D341Med (cell line): ENCODE measurements at places on chromosomes 7 and 10.

DNA sequence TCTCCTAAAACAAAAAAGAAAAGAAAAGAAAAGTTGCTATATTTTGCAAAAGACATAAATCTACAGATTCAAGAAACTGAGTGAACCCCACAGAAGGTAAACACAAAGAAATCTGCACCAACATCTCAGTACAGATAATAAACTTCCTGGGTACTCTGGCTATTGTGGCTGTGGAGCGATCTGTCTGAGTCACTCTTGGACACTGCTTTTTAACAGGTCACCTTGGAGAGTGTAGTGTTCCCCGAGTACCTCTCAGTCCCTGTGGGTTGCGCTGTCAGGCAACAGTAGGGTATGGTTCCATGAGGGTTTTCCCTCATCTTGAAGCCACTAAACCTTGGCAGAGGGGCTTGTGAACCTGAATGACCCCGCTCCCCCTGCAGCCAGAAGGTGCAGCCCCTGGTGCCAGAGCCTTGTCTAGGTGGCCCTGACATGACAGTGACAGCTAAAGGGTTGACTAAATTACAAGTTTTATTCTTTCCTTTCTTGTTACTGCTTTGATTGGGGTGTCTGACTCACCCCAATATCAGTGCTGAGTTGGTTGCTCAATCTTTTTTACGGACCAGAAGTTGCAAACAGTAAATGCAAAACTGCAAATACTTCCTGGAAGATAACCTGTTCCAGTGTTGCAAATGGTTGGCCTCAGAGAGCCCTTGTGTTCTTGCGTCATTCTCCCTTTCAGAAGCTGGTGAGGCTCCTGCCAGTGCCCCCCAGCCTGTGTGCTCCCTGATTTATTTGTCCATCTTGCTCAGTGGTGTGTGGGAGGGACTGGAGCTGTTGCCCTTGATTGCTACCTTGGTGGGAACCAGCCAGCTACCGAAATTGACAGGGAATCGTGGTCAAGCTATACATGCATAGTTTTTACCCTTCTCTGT, 30.6 kb downstream of the POR start:
- DNase-seq, result no peak

GRCh38 chr7:120714945-120715344, 143.0 kb downstream of the TSPAN12 start:
- no peak for DNase-seq

DNA sequence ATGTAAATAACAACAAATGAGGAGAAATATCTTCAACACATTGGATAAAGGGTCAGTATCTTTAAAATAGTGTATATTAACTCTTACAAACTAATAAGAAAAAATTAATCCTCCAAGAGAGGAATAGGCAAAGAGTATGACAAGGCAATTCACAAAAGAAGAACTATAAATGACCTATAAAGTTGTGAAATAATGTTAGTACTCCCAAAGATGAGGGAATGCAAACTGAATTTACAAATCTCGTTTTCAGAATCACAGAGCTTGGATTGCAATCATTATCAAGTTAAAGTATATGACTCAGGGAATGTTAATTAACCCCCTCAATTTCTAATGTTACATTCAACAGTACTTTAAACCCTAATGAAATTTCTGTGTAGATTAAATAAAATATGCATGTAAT, 87.3 kb upstream of the TARP start:
- DNase-seq, result no peak

- no peak for DNase-seq
Measured at GRCh38 chr10:123926401-123927264, 35.0 kb upstream of the CPXM2 start.

GRCh38 chr10:92688927-92689662, 660 bp upstream of the HHEX start:
- no peak for DNase-seq

DNA sequence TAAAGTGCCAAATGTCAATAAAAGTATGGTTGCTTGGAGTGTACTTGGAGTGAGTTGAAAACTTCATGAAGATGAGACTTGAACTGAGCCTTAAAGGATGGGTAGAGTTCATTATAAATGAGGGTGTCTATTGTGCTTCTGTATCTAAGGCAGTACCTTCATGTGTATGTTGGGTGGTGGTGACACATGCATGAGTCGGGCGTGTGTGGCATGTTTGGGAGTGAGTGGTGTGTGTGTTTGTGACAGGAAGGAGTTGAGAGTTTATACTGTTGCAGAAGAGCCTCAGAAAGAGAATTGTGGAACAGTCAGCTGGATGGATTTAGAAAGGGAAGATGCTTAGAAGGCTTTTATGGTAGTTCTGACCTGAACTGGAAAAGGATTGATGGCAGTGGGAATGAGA, 6.0 kb upstream of the ZRANB1 start:
- DNase-seq, result no peak

GRCh38 chr7:2112261-2113198, 120.2 kb downstream of the MAD1L1 start:
- DNase-seq, result no peak

- DNase-seq, result no peak
Measured at GRCh38 chr7:43248961-43249822, 136.7 kb downstream of the HECW1 start.

DNA sequence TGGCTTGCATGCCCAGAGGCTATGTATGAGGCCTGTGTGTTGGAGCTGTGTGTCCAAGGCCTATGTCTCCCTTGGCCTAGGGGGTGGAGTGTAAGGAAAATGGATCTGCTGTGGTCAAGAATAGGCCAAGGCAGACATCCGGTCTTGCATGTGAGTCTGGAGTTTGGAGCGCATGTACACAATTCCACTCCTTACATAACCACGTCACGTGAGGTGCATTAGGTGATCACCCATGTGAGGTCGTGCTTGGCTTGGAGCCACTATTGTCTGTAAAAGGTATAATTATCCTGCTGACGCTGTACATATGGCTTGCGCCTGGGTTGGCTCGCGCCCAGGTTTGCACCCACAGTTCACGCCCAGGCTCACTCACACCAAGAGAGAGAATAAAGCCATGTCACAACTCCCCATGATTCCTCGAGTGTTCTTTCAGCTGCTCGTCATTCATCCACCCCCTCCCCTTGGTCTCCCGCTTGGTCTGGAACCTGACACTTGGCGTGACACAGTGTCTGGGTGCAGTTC, 105.5 kb downstream of the BICC1 start:
- peak; percentile 74 for DNase-seq

GRCh38 chr10:93269281-93269680, 195.6 kb downstream of the CYP26A1 start:
- DNase-seq, result no peak

DNA sequence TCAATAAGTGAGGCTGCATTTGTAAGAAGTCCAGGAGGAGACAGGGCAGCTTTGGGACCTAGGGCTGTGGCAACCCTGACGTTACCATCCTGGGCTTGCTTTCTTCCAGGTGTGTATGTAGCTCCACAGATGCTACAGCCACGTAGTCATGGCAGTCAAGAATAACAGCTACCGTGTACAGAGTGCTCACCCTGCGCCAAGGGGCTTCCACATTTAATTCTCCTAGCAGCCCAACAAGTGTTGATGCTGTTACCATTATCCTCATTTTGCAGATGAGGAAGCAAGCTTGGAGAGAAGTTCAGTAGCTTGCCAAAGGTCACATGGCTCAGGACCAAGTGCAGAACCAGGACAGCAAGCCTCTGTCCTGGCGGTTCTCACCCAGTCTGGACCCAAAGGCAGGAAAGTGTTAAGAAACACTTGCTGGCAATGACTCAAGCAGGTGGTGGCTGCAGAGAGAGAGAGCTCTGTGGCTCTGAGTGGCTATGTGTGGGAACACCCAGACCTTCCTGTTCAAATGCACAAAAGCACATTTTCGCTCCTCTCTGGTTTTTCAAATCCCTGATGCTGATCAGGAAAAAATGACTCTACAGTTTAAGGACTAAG, 89.8 kb downstream of the CREM start:
- DNase-seq, result no peak

DNA sequence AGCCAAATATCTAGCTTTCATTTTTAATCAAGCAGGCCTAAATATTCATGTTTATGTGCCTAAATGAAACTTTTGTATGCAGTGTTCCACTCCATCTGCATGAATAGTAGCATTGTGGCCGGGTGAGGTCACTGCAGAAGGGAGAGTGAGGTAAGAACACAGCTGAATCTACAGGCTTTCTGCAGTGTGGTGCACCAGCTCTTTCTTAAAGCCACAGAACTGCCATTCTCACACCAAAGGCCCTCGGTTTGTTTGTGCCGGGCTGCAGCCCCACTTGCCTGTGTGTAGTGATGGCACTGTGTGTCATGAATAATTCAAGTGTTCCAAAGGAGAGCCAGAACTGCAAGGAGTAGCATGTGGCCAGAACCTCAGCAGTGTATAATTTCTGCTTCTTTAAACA, 204.1 kb downstream of the TRIL start:
- DNase-seq, result no peak

GRCh38 chr10:130844310-130844709, 467.2 kb downstream of the TCERG1L start:
- no peak for DNase-seq

DNA sequence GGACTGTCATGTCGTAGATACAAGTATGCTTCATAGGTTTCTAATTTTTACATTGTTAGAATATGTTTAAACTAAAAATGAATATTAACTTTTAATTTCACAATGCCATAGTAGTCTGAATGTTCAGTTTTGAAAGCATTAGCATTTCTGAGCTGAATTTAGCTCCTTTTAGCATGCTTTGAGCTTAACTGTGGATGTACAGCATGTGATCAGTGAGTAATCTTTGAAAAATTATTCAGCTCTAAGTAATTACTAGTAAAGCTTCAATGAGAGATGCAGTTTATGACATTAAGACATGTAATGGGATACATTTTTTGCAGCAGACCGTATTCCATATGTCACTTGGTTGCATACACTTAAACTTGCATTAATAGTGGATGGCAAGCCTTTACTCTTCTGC, 114.1 kb upstream of the WNT16 start:
- DNase-seq, result no peak
